ENCODE measurements at places on chromosomes 1 and 21. TPM values are rescaled to one million over a fixed set of nuclear protein-coding genes. Genes with fewer than 3 reads are reported as not detected.

DNA sequence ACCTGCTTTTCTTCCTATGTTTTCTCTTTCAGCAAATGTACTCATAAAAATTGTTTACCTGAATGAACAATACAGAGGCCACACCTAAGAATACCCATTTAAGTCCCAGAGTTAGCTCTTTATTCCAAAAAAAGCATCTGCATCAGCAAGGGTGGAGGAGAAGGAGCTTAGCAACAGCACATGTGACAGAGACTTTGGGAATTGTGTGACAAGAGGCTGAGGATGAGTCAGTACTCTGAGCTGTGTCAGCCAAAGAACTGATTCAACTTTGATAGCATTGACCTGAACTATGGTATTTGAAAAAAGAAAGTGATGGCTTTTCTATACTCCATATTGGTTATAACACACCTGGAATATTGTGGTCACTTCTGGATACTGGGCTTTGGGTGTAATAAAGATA, 162.7 kb downstream of the ZNF648 start:
- DNase-seq: no peak

DNA sequence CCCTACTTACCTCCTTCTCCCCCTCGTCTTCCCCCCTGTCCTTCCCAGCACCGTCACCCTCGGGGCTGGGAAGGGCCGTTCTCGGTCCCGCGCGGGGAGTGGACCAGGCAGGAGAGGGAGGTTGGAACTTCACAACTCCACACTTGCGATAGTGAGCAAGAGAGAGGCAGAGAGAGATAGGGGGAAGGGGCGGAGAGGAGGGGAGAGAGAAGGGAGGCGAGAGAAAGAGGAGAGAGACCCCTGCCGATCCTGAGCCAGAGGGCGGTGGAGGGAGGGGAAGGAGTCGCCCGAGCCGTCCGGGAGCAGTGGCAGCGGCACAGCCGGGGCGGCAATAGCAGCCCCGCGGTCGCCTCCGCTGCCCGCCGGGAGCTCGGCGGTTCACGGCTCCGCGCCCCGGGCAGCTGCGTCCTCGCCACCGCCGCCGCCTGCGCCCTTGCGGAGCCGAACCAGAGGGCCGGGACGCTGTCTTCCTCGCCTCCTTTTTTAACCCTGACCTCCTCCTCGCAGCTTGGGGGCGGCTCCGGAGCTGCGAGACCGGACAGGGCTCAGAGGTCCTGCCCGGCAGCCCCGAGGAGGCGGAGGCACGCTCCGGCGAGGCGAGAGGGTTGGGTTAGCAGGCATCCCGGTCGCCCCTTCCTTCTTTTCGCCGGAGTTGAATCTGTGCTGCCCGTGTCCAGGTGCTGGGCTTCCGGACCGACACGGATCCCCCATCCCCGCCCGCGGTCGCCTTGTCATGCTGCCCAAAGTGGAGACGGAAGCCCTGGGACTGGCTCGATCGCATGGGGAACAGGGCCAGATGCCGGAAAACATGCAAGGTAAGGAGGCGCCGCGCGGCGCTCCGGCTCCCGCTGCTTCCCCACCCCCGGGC, 11.7 kb downstream of the NR5A2 start:
- no peak for DNase-seq

MKNK1 gene
- 37.3 TPM for total RNA-seq

DNA sequence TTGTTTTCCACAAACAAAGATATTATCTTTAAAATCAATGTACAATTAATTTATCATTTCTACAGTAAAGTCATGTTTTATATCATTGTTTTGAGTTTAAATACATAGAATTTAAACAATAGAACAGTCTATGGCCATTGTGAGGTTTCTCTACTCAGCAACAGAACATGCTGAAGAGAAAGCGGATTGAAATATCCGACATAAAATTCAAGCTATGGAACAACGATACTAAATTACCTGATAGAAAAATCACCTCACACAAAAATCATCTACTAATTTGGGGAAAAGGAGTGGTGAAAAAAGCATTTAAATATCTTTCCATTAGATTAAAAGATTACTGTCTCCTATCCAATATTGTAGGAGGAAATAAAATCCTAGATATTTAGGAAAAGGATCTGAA, 12.6 kb downstream of the CDKN2C start:
- DNase-seq: no peak

- DNase-seq: no peak
These were observed 62.6 kb upstream of the CD1D start for GRCh38 chr1:158117854-158118704.

GLMP gene
- 25.9 TPM for total RNA-seq

GRCh38 chr1:227587968-227588367, 24.6 kb downstream of the ZNF678 start:
- no peak for DNase-seq

SH2D5 gene
- not detected for total RNA-seq

DNA sequence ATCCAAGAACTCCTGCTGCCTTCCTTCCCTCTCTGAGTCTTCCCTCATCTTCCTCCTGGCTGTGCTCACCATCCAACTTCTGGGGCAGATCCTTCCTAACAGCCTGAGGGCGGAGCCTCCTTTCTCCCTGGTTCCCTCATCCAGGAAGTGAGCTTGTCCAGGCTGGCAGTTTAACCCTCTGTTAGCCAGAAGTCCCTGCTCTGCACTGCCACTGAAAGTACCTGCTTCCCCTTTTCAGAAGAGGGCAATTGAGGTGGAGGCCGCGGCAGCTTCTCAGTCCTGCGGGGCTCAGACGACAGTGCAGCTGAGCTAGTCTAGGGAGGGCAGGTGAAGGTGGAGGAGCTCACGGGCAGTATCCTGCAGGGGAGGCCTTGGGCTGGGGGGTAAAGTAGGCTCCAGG, 149.1 kb downstream of the FCRL5 start:
- DNase-seq: no peak

HSD3B1 gene
- total RNA-seq: not detected

DNA sequence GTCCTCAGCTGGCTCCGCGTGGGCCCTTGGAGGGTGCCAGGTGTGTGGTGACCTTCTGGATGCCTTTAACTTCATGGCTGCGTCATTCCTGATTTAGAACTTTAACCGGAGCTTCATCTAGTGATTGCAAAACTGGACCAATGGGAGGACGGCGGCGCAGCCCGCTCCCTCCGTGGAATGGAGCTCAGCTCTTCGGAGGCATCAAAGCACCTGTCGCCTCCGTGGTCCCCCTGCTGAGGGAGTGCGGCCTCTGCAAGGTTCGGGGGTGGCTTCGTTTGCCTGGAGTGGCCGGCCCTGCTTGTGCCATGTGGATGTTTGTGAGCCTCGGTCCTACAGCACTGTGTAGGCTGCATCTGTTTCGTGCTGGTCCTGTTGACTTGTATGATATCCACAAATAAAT, 14.2 kb downstream of the CSTB start:
- DNase-seq: no peak

DFFB gene
- 12.0 TPM for total RNA-seq

LAD1 gene
- total RNA-seq: not detected

DNA sequence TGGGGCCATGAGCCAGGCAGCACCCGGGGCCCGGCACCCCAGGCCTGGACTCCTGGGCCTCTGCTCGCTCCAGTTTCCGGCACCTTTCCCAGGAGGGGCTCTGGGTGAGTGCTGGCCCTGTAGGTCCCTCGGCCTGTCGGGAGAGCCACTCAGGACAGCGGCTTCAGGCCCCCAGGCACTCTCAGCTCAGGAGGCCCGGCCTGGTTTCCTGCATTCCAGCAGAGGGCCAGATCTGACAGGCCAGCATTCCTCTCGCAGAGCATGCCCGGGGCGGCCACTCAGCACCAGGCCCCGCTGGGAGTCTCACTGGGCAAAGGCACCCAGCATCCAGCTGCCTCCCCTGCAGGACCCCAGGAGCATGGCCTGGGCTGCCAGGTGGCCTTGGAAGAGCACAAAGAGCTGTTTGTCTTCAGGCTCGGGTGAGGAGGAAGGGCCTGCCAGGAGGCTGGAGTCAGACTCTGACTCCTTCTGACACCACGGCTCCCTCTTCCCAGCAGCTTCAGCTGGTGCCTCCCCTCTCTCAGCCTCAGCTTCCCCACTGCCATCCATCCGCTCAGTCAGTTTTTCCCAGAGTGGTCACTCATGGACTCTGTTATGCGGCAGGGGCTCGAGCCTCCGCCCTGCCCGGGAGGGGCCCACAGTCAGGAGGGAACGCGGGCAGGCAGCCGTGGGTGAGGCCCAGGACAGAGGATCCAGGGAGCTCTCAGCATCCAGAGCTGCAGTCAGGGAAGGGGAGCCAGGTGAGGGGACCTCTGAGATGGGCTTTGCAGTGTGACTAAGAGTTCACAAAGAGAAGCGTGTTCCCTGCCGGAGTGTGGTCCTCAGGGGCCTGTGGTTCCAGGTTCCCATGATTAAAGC, 51.7 kb downstream of the WNT9A start:
- no peak for DNase-seq

DNA sequence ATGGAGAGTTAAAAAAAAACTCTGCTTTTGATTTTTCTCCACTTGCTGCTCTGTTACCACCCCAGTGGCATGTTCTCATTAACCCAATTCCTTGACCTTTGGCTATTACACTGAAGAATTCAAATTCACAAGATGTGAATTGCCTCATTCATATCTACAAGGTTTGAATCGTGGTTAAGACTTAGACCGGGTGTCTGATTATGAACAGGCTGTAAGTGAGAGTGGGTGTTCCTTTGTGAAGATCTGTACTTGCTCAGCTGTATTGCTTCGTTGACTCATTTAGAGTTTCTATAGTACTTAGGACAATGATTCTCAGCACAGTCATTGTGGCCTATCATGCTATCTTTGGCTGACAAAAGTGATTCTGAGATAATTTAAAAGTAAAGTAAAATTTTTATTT, 36.4 kb downstream of the DNM3 start:
- DNase-seq: no peak

DNA sequence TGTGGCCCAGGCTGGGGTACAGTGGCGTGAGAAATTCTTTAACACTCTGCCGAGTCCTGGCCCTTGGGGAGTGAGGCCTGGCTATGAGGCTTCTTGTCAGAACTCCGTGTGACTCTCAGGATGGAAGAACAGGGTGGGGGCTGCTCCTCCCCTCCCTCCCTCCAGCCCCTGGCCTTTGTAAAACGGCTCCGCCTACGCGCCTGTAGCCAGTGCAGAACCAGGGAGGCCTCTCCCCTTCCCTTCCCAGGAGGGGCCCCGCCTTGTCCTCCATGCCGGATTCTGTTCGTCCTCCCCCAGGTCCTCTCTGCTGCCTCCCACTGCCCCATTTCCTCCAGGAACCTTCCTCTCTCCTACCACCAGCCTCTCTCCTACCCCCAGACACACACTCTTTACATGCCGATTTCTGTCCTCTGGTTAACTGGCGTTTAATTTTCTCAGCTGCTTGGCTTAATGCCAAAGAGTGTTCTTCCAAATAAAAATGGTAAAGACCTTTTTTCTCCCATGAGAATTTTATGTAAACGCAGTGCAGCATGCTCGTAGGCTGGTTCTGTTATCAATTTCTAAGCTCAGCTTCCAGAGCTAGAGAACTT, 21.0 kb downstream of the PDE9A start:
- no peak for DNase-seq

DNA sequence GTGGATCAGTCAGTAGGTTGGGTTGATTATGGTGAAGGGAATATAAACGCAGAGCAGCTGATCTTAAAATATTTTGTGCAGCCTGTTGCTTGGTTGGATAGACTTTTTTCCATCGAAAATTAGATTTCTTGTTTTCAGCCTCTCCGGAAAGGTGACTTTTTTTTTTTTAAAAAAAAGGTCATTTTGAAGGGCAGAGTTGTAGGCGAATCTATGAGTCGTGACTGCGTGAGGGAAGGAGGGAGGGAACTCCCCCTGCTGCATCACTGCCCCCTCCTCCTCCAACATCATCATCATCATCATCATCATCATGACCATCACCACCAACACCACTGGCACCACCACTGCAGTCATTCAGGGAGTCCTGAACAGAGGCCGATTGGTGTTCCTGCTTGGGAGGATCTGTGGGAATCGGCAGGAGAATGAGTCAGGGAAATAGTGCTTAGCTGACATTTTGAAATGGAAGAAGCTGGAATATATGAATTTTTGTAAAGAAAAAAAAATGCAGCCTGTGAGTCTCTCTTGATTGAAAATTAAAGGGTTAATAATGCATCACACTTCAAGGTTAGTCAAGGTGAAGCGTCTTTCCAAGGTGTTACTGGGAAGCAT, 1.2 kb downstream of the ATP1B1 start:
- DNase-seq: no peak

NUDT4B gene
- total RNA-seq: 0.56 TPM

GRCh38 chr1:93847811-93848288, 31.2 kb downstream of the DNTTIP2 start:
- peak; percentile 75 for DNase-seq

CFAP141 gene
- total RNA-seq: not detected

GRCh38 chr1:176619261-176619660, 156.3 kb downstream of the PAPPA2 start:
- DNase-seq: no peak

EXTL1 gene
- total RNA-seq: not detected

- no peak for DNase-seq
These were observed 37.4 kb downstream of the PCAT6 start for GRCh38 chr1:202848191-202848542.

- no peak for DNase-seq
These were observed 118.2 kb downstream of the RIPK4 start for GRCh38 chr21:41648591-41649031.

- no peak for DNase-seq
These were observed 26.0 kb downstream of the ADGRL4 start for GRCh38 chr1:78980511-78980910.

GRCh38 chr1:96536581-96536980, 185.0 kb upstream of the PTBP2 start:
- no peak for DNase-seq

HORMAD1 gene
- total RNA-seq: not detected

TNNT2 gene
- not detected for total RNA-seq

DNA sequence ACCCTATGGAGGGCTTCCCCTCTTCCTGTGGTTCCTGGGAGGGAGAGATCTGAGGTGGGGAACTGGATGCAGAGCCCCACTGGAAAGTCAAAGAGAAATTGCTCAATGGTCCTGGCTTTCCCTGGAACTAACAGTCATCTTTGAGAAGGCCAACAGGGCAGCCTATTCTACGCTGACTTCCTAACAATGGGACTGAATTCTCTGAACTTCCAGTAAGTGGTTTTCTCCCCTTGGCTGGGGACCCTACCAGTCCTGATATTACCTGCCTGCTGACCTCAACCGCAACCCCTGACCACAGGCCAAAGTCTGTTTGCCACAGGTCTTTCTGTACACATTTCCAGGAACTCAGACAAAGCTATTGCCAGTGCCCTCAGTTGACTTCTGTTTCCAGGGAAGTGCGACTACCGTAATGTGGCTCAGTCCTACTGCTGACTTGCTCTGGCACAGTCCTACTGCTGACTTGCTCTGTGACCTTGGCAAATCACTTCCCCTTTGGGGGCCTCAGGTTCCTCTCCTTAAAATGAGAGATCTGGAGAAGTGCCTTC, 55.3 kb downstream of the C8B start:
- no peak for DNase-seq

LCE1D gene
- total RNA-seq: not detected

Measured in activated naive CD4-positive, alpha-beta T cell treated with anti-CD3 and anti-CD28 coated beads, Interleukin-2, amount 50 U/mL, for 72 hours (primary cell).